GM03348 (cell line): ENCODE measurements at places on chromosomes 7 and 10.

- DNase-seq = no peak
These were observed 82.5 kb upstream of the TMEM72 start for GRCh38 chr10:44828508-44829142.

DNA sequence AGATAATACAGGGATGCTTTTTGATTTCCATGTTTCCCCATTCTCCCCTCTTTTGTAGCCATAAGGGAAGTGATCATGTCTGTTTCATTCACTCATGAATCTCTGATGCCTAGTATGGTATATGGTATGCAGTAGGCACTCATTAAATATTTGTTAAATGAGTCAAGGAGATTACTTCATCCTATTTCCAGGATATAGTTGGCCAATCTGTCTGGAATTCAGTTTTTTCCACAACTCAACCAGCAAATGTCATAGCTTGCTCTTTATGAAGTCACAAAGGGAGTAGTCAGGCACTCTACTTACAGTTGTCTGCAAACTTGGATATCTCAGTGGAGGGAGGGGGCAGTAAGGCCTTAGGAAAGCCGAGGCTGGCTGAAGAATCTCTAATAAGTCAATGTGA is 853.6 kb downstream of the LRMDA start:
- peak; percentile 51 for DNase-seq

DNA sequence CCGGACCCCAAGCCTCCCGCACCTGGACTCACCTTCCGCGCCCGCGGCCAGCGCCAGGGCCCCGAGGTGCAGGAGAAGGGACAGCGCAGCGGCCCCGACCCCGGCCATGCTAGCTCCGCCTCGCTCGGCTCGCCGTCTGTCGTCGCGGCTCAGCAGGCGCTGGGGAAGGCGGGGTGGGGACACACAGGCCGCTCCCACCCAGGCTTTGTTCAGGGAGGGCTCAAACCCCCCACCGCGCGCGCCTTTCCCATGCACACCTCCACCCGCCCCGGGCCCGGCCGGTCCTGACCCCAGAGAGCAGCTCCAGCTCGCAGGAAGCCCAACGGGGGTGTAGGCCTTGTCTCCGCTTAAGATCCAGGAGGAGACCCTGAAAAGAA is at the start of gene KCP:
Gene KCP (minus strand): TSS at position 141 of the 377 bp plus-strand sequence. CDS start 33 bp downstream, at position 108.
- no peak for DNase-seq

DNA sequence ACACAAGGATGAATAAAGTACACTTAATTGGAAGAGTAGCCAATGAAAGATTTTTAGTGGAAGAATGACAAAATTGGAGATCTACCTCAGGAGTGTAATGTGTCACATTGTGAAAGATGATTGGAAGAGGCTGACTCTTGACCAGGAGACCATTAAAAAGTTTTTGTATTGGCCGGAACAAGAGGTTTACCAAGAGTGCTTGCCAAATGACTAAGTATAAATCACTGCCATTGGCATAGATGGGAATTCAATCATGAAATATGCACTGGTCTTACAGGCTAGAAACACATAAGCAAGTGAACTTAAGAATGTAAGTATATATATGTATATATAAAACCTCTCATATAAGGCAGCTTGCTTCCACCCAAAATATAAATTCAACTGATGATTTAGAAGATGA is 58.7 kb upstream of the TFEC start:
- no peak for DNase-seq

GRCh38 chr10:34343764-34344163 is 471.3 kb downstream of the PARD3 start:
- no peak for DNase-seq

- no peak for DNase-seq
These were observed 65.7 kb downstream of the SND1 start for GRCh38 chr7:127717502-127718339.

DNA sequence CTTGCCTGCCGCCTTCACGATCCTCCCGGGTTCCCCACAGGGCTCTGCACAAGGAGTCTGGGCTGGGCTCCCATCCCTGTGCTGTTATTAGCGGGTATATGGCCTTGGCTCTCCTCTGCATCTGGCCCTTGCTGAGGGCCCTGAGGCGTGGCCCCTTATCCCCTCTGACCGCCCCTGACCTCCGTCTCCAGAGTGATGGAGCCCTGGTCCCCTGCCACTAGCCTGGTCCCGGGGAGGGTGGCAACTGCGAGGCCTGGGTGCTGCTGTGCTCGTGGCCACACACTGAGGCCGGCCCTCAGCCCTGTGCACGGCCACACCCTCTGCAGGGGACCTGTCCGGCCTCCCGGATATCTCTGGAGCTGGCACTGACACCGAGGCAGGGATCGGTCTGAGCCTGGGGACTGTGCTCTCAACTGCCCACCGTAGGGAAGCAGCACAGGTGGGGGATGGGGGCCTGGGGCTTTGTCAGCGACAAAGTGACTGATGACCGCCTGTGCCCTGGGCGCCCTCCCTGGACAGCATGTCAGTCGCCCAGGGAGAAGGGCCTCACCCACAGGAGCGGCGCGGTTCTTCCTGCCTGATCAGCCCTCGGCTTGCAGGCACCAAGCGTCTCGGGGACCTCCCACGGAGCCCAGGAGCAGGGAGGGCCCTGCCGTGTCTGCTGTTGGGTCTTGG is 72.4 kb downstream of the NKX6-2 start:
- no peak for DNase-seq

GRCh38 chr10:97450828-97451227 is 4.9 kb downstream of the ZDHHC16 start:
- no peak for DNase-seq

- DNase-seq = no peak
These were observed 13.7 kb upstream of the INMT start for GRCh38 chr7:30738026-30738915.

DNA sequence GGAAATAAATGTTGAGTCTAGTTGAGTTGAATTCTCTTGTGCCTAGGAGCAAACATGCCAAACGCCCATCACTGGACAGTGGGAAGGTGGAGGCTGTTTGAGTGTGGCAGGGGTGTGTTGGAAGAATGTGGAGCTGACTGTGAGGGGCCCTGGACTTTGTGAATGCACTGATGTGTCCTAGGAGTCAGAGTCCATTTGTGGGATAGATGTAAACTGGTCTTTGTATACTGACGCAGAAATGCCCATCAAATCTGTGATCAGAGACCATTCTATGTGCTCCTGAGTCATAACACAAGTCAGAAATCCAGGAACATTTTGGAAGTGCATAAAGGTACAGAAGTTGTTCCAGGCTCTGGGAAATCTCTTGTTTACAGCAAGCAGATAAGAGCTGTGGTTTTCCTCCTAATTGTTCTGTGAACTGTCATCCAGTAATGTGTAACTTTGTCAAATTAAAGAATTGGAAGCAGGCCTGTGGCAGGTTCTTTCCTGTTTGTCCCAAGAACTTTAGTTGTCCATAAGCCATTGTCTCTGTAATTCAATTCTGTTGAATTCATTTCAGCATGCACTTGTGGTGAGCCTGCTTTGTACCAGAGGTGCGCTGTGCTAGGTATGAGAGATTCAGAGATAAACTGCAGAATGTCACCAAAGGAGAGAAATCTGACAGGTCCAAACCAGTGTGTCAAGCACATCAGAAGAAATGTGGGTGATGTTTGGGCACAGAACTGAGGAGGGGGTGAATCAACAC is 7.6 kb downstream of the PRXL2A start:
- no peak for DNase-seq

- no peak for DNase-seq
These were observed 231.1 kb downstream of the REEP3 start for GRCh38 chr10:63752318-63752717.

DNA sequence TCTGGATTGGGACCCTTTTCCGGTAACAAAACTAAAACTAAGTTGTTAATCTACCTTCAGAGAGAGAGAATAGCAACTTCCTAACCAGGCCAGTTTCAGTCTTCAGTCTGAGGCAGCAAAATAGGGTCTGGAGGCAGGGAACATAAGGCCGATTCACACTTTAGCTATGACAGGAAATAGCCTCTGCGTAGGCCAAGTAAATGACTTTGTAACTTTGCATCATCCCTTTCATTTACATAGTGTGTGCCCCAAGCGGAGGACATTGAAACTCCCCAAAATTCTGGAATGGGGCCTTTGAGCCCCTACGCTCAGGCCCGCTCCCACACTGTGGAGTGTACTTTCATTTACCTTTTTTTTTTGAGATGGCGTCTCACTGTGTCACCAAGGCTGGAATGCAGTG is 1.7 kb upstream of the UPP1 start:
- no peak for DNase-seq

GRCh38 chr7:21851559-21851967 is 94.1 kb downstream of the CDCA7L start:
- DNase-seq = no peak

- DNase-seq = no peak
These were observed 20.8 kb downstream of the EPC1 start for GRCh38 chr10:32326119-32326518.

GRCh38 chr10:131901181-131901829 is 497 bp downstream of the PPP2R2D start:
- peak; percentile 67 for DNase-seq

- no peak for DNase-seq
These were observed 25.1 kb downstream of the PUS7 start for GRCh38 chr7:105497016-105497415.

DNA sequence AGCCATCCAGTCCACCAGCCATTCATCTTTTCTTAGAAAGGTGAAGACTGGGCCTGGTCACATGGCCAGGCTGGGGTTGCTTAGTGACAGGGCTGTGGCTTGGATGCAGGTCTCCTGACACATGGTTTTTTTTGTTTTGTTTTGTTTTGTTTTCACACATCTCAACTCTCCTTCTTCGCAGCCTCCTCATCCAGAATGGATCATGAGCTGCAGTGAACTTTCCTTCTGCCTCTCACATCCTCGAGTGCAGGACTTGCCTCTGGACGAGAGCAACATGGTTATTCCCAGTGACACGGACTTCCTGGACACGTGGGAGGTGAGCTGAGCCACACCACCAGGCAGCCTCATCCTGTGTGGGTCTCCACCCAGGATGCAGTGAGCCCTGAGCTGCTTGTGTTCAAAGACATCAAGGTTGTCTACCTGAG is 9.5 kb downstream of the AKR1E2 start:
- DNase-seq = no peak

DNA sequence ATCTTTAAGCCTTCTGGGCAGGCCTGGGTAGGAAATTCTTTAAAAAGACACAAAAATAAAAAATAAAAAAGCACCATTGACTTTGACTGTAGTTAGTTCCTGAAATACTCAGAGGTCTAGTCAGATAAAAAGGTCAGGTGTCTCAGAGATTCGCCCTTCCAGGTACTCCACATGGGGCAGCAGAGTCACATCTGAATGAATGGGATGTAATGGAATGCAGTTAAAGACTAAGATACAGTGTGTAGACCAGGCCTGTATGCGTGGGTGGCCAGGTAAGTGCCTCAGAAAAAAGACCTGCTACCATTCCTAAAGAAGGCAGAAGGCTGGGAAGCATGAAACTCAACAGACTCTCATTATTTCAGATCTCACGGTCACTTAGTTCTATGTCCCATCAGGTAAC is 68.6 kb upstream of the SEM1 start:
- no peak for DNase-seq

DNA sequence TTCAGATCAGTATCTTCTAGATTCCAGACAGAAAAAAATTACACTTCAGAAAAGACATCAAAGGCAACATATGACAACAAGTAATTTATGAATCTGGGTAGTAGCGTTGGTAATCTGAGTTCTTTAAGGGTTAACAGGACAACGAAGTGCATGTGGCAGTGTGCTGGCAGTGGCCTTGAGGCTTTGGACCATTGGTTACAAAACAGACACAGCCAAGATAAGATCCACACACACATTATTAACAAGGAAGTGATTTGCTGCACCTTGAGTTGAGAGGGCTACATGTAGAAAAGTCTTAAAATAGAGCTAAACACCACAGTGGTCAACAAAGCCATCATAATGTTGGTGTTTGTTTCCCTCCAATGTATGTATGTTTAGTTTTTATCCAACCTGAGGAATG is 40.6 kb downstream of the AKR1D1 start:
- no peak for DNase-seq

DNA sequence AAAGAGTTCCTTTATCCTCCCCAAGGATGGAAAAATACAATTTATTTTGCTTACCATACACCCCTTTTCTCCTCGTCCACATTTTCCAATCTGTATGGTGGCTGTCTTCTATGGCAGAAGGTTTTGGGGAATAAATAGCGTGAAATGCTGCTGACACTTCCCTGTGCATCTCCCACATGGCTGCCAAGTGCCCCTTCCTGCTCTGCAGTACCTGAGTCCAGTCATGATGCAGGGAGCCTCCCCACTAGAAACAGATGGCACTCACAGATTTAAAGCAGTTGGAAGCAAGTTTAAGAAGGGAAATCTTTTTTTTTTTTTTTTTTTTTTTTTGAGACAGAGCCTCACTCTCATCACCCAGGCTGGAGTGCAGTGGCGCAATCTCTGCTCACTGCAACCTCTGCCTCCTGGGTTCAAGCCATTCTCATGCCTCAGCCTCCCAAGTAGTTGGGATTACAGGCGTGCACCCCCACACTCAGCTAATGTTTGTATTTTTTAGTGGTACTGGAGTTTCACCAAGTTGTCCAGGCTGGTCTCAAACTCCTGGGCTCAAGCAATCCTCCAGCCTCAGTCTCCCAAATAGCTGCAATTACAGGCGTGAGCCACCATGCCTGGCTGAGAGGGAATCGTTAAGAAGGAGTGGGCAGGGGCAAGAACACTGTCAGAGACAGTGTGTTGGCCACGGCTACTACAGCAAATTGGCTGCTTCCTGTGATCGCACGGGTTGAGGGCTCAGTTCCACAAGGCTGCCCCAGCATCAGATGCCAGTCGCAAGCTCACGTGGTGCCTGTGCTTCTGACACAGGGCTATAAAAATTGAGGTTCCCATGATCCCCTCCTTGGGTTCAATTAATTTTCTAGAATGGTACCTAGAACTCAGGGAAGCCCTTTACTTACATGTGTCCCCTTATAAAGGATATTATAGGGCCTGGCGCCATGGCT is 5.3 kb upstream of the PILRA start:
- no peak for DNase-seq

DNA sequence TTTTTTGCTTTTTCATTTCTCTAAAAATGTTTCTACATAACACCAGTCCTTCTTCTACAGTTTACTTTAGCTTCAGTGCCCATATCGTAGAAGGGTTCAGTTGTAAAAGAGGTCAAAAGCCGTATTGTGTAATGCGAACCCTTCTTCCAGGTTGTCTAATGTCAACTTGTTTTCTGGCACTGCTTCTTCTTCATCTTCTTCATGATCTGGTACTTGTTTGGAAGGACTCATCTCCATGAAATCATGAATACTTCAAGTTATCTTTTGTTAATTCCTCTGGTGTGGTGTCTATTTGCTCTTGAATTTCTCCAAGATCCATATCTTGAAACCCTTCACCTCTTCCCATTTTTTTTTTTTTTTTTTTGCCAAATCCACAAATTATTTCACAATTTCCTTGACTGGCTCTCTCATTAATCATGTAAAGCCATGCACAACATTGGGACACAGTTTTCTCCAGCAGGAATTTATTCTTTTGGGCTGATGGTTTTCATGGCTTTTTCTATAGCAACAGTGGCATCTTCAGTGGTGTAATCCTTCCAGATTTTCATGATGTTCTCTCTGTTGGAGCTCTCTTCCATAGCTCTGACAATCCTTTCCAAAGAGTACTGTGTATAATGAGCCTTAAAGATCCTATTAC is 85.1 kb downstream of the CPED1 start:
- DNase-seq = no peak

- no peak for DNase-seq
These were observed 21.2 kb upstream of the ABCA13 start for GRCh38 chr7:48150086-48150485.
